Stimulated activated CD4-positive, alpha-beta T cell treated with anti-CD3 and anti-CD28 coated beads, Interleukin-15, amount 100 ng/mL, for 1 hour (primary cell): ENCODE measurements at places on chromosomes 2 and 18.

GRCh38 chr2:239047420-239047819 lies 199.5 kb downstream of the TWIST2 start:
- DNase-seq, result no peak

DNA sequence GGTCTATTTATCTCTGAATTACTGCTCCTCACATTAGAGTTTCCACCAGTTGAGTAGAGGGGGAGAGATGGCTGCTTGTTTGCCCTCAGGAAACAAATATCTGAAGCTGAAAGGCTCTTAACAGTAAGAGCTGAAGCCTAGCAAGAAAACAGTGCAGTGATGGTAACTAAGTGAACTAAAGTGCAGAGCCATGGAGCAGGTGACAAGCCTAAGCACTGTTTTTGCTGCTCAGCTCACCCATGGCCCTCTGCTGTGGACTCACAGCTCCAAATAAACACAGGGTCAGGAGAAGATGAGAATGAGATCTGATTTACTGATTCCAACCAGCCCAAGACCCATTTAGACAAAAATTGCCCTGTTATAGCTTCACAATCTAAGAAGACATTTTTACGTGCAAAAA lies 118.4 kb downstream of the ETAA1 start:
- no peak for DNase-seq

DNA sequence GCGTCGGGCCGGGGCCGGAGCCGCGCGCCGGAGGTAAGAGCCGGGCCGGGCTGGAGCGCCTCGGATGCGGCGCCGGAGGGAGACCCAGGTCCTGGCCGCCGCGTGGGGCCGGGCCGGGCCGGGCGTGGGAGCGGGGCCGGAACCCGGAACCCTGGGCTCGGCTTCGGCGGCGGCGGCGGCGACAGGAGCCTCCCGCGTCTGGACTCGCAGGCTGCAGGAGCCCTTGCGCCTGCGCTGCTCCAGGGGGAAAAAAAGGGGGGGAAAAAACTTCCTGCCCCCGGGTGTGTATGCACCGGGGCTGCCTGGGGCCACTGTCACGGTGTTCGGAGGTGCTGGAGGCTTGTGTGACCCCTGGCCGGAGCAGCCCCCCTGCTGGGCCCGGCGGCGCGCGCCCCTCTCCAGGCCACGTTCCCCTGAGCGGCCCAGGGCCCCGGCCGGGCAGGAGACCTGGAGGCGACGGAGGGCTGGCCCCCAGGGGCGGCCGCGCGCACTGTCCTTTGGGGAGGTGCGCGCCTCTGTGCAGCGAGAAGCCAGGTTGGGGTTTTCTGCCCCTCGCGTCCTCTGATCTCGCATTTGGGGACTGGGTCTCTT lies 864 bp downstream of the KLHL29 start:
- DNase-seq, result no peak

- DNase-seq, result no peak
These were observed 21.7 kb upstream of the NRP2 start for GRCh38 chr2:205660521-205661124.

GRCh38 chr2:221780281-221780688 lies 208.2 kb upstream of the EPHA4 start:
- DNase-seq, result no peak

- DNase-seq, result no peak
These were observed 9.5 kb downstream of the SLC1A4 start for GRCh38 chr2:64998658-64999061.

DNA sequence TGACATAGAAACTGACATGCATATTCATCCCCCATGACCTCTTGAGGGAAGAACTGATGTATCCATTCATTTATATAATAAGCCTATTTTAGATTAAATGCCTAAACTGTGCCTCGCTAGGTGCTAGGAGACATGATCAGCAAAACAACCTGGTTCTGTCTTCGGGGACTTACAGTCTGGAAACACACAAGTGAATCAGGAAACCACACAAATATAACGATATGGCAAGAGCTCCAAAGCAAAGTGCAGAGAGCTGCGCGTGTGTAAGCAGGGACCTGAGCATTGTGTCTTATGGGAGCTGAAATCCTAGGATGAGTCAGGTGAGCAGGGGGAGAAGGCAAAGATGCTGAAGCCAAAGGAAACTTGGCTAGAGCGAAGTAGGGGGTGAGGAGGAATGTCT lies 120.6 kb downstream of the NRP2 start:
- DNase-seq, result no peak
